Activated effector memory CD4-positive, alpha-beta T cell treated with anti-CD3 and anti-CD28 coated beads, Interleukin-2, amount 50 U/mL, for 16 hours (primary cell): ENCODE measurements at places on chromosomes 12 and 14.

- DNase-seq: no peak
Measured at GRCh38 chr14:23142826-23143225, 23.8 kb upstream of the CEBPE start.

- no peak for DNase-seq
Measured at GRCh38 chr14:61864329-61864898, 102.2 kb downstream of the SNAPC1 start.

DNA sequence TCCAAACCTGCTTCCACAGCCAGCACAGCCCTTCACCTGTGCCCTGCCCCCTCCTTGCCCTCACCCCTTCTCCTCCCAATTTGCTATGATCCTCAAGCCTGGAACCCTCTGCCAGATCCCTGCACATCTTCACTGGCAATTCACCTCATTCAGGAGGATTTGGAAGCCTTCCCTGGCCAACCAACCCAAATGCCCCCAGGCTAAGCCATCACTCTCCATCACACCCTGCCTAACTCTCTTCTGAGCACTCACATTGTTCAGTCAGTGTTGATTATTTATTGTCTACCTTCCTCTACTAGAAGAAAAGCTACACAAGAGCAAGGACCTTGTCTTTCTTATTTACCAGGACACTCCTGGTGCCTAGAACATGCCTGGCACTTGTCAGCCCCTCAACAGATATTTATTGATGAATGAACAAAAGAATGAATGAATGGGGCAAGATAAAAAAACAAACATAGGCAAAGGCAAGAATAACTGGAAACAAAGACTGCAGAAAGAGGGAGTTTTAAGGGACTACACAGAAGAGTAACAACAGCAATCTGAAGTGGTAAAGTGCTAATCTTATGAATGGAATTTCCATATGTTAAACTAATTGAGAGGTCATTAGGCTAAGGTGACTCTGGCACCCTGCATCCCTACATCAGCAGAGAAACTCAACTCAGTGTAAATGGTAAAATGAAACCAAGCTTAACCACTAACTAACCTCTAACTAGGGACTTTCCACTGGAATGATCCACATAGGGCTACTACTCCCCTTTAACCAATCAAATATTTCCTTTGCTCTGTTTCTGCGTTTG is 33.4 kb downstream of the TMTC1 start:
- DNase-seq: no peak

DNA sequence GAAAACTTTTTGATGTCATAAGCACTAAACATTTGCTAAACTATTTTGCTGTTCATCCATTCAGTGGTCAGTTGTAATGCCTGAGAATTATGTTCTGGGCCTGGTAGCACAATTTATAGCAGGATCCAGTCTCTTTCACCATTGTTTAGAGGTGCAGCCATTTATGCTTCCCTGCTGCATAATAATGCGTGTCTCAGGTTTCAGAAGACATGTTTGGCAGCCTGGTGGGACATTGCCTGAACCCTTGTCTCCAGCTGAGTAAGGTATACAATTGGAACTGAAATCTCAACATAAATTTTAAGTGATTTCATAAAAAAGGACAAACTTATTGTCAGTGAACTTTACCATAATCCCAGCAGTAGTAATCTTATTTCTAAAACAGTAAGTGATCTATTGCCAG is 94.8 kb downstream of the POLR3B start:
- no peak for DNase-seq

DNA sequence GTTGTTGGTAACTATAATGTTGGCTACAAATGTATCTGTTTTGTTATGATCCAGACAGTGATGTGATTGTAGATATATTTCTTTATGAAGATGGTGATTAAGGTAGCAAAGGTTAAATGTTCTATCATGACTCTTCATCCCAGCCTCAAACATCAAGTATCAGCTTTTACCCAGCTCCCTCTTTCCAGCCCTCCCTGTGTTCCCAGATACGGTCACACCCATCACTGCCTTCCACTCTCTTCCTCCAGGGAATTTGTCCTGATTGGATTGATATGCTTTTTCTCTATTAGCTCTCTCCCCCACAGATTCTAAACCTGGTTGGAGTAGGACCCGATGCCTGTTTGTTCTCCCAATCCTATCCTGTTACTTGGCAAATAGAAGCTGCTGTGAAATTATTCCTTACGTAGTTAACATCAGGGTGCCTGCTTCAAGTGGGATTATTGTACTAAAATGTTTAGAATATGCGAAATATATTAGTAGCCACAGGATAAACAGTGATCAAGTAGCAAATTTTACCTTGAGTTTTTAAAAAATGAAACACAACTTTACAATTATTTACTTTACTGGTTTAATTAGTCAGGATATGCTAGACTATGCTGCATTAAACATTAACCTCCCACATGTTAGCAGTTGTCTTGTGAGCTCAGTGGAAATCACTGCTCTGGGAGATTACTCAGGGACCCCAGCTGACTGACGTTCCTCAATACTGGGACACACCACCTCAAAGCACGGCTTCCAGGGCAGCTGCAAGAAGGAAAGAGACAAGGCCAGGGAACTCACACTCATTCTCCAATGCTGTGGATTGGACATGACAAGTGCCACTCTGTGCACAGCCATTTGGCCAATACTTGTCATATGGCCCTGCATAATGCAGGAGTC is 165.3 kb downstream of the ALX1 start:
- no peak for DNase-seq

- DNase-seq: no peak
Measured at GRCh38 chr12:102769323-102769916, 147.6 kb downstream of the PAH start.

DNA sequence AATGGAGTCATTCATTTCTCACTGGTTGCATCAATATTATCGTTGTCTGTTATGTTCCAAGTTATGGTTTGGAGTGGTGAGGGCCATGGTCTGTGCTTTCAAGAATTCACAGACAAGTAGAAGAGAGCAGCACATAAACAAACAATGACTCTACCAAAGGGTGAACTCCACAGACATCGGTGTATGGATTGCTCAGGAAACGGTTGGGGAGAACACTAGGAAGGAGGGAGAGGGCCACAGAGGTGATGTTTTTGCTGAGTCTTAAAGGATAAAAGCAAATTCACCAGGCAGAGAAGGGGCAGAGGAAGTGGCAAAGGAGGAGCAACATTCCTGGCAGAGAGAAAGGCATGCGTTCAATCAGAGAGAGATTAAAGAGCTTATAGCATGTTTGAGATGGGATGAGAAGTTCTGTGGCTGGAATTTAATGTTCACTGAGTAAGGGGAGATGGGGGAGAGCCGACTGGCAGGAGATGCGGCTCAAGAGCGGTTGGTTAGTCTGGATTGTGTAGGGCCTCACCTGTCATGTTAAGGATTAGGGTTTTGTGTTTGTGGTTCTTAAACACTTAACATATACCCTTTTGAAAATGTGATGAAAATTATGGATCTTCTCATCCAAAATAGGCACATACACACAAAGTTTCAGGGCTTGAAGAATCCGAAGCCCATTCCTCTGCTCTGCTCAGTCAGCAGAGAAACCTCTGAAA is 42.3 kb upstream of the FRMD6 start:
- no peak for DNase-seq

- no peak for DNase-seq
Measured at GRCh38 chr14:80862983-80863382, 78.6 kb downstream of the CEP128 start.

DNA sequence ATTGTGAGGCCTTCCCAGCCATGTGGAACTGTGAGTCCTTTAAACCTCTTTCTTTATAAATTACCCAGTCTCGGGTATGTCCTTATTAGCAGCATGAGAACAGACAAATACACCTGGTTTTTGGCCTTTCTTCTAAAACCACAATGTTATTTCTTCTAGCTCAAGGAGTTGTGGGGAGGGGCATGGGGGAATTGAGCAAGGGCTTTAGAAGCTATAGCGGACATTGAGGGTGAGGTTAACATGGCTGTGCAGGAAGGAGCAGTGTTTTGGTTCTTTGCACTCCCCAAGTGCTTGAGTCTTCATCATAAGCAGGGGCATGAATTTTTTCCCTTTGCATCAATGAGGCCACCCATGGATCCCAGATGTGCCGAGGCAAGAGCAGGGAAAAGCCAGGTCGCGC is 86.8 kb downstream of the SPRING1 start:
- no peak for DNase-seq

GRCh38 chr12:87603727-87604126 is 425.5 kb downstream of the C12orf50 start:
- DNase-seq: no peak

- no peak for DNase-seq
Measured at GRCh38 chr12:95700316-95700785, 90.2 kb downstream of the NTN4 start.

DNA sequence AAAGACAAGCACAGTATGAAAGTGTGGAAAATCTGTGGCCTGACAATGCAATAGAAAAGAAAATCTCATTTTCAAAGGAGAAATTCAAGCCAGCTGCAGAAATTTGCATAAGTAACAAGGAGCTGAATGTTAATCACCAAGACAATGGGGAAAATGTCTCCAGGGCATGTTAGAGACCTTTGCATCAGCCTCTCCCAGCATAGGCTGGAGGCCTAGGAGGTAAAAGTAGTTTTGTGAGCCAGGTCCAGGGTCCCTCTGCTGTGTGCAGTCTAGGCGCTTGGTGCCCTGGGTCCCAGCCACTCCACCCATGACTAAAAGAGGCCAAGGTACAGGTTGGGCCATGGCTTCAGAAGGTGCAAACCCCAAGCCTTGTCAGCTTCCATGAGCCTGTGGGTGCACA is 58.3 kb downstream of the TESPA1 start:
- no peak for DNase-seq

- DNase-seq: no peak
Measured at GRCh38 chr14:39880106-39880695, 448.0 kb upstream of the FBXO33 start.

GRCh38 chr12:29733060-29733459 is 50.7 kb downstream of the TMTC1 start:
- DNase-seq: no peak

GRCh38 chr12:65611396-65611795 is 212.9 kb upstream of the HMGA2 start:
- no peak for DNase-seq

DNA sequence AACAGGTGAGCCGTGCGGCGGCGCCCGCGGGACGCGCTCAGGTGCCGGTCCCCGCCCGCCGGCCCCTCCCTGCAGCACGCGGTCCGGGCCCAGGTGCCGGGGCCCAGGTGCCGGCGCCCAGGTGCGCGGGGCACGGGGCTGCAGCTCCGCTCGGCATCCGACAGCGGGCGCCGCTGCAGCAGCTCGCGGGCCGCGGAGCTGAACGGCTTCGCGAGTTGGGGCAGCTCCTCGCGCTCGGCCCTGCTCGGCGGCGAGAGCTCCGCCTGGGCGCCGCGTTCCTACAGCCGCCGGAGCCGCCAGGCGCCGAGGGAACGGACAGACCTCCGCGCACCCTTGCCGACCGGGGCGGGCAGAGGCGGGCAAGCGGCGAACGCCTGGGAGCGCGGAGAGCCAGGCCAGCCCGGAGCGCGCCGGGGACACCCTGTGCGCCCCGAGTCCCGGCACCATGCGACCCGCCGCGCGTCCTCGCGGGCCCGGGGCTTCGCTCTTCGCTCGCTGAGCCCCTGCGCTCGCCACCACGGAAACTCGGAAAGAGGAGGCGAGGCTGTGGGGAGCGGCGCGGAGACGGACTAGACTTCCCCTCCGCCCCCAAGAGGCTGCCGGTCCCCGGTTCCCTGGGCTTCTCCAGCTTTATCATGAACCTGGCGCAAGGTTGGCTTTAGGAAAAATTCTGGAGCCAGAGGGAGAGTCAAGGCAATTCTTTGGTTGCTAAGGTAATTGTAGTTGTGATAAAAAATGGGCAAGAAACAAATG is at the start of gene RGS6:
TSS of gene RGS6 (plus strand) at position 201 of the 753 bp plus-strand sequence.
- no peak for DNase-seq

GRCh38 chr12:92075425-92075914 is 70.2 kb downstream of the BTG1 start:
- no peak for DNase-seq

- no peak for DNase-seq
Measured at GRCh38 chr12:12007713-12008231, 63.0 kb upstream of the BCL2L14 start.

DNA sequence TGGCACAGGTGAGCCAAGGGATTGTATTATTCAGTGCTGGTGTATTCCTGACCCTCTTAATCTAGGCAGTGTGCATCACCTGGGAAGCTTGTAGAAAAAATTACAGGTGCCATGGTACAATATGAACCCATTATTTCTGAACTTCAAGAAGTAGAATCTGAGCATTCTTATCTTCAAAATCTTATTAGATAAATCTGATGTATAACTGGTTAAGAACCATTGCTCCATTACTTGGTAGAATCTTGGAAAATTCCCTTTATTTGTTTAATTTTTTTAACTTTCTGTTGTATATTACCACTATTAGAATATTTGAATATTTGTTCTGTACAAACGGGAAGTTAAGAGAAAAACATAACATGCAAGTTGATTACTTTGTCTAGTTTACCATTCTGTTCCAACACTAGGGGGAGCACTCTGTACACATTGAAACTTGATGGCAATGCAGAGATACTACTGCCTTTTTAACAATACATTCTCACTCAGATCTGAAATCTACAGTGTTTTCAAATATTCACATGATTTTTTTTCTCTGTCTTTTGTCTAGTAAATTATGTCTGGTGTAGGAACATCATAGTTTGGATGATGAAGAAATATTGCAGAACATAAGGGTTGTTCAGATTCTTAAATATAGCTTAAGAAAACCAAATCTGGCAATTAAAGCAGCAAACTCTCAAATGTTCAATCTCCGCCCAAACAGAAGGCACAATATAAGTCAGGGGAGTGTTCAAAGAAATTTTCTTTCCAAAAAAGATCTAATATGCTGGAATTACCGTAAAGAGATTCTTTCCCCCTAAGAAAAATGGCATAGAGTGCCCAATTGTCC is 196.6 kb downstream of the PCNX1 start:
- no peak for DNase-seq

DNA sequence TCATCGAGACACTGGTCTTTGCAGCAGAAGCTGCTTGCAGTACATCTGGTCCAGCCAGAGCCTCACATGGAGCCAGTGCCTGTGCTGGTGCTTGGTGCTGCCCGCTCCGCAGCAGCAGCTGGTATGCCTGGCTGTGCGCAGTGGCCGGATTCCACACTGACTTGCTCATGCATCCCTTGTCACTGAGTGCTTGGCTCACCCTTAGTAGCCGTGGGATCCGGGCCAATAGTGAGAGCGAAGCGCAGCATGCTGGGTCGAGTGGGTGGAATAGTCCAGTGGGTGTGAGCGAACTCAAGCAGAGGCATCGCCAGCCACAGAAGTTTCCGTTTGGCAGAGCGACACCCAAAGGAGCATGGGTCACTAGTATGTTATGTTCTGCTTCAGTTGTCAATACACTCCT is 10.1 kb upstream of the FBXO33 start:
- no peak for DNase-seq

GRCh38 chr12:128813883-128814282 is 9.9 kb downstream of the SLC15A4 start:
- no peak for DNase-seq

DNA sequence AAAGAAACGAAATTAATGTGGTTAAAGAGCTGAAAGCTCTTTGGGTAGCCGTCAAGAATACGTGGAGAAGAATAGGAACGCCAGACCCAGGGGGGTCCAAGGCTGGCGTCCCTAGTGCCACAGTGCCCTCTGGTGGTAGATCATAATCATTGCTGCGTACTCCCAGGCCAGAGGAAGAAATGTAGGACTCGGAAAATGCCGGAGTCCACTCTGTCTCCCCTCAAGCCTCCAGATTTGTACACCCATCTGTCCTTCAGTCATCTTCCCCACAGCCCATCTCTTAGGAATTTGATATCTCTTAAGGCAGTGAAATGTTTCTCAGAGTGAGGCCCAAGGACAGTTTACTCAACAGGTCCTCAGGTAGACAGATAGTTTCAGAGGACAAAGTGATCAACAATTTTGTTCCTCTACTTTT is 25.4 kb upstream of the PLEKHG6 start:
- DNase-seq: peak; percentile 83

GRCh38 chr14:37974421-37974820 is 233.3 kb upstream of the SSTR1 start:
- DNase-seq: no peak

- no peak for DNase-seq
Measured at GRCh38 chr14:47626151-47627035, 49.0 kb downstream of the MDGA2 start.
